ENCODE measurements at places on chromosomes 4 and X. TPM values are rescaled to one million over a fixed set of nuclear protein-coding genes. Genes with fewer than 3 reads are reported as not detected.

The TMEM255A gene
- not detected for total RNA-seq

The GAGE12C gene
- not detected for total RNA-seq

The SYAP1 gene
- total RNA-seq: 39.9 TPM

The TLL1 gene
- total RNA-seq: 1.5 TPM

The SPANXN4 gene
- total RNA-seq: not detected

The CT45A2 gene
- not detected for total RNA-seq

The MAGED4B gene
- total RNA-seq: 23.8 TPM

The NEIL3 gene
- total RNA-seq: 3.7 TPM

The CFI gene
- 201 TPM for total RNA-seq

The ASB12 gene
- not detected for total RNA-seq

The NUDT9 gene
- total RNA-seq: 15.5 TPM

The CENPVL3 gene
- total RNA-seq: not detected

The PLP1 gene
- not detected for total RNA-seq

The AWAT2 gene
- under 0.01 TPM for total RNA-seq

The TCP11X2 gene
- not detected for total RNA-seq

The FAM193A gene
- 38.7 TPM for total RNA-seq

The NPY5R gene
- not detected for total RNA-seq

The LRP2BP gene
- 0.74 TPM for total RNA-seq

The CXCL11 gene
- not detected for total RNA-seq

The CACNA1F gene
- total RNA-seq: not detected

Measured in fibroblast of the aortic adventitia (primary cell).